ENCODE measurements at places on chromosomes 1 and 21.

GRCh38 chr1:87330057-87330884, 1.6 kb downstream of the LMO4 start:
- DNase-seq: no peak

DNA sequence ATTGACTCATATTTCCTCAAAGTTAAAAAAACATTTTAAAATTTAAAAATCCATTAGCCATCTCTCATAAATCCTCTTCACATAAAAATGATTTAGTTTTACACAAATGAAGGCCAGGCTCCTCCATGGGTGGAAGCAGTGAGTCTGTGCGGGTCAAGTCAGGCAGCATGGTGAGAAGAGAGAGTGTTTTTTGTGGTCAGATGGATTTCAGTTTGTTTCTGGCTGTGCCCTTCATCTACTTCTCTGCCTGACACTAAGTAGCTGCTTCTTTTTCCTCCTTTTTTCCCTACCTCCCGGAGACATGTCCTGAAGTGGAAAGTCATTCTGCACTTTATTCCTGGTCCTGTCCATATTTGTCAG, 10.3 kb downstream of the PLA2G4A start:
- DNase-seq: no peak

GRCh38 chr21:10521091-10521598, at the start of gene TPTE:
Gene TPTE, plus strand, starts transcription at chr21:10521583. Its CDS starts 17,141 bp downstream, at chr21:10538724.
- no peak for DNase-seq

DNA sequence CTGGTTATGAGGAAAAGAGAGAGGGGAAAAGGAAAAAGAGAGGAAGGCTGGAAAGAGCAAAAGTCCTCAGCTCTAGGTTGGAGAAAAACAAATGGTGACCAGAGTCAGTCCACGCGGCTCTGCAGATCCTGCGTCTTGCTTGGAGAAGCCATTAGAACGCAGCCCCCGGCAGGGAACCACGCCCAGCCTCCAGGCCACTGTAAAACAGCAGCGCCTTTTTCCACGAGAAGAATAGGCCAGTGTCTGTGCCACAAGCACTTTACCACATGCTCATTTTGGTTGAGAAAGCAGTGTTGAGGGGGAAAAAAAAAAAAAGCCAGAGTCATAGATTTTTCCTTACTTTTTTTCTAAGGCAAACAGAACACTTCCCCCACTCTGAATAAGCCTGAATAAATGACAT, 846.9 kb upstream of the ADAMTS5 start:
- no peak for DNase-seq

- DNase-seq: no peak
Measured at GRCh38 chr1:15709226-15709625, 25.1 kb downstream of the PLEKHM2 start.
